COR-L47 (cell line): ENCODE measurements at places on chromosomes 5 and 9.

- no peak for DNase-seq
Observed at GRCh38 chr5:169702693-169703481, 65.8 kb downstream of the DOCK2 start.

DNA sequence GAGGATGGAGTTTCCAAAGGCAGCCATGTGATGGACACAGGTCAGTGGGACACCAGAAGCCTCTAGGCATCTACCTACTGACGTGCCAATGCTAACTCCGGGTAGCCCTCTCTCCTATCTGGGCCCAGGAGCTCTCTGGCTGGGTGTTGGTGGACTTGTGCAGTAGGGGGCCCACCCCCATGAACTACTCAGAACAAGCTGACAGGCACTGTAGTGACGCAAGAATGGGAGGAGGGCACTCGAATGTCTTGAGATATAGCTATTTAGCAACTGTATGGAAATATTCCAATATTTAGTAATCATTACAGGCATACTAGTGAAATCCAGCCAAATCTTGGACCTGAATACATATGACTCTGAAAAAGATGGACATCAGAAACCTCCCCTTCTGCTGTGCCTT lies 5.7 kb upstream of the DOCK2 start:
- DNase-seq = no peak

- DNase-seq = no peak
Observed at GRCh38 chr5:136079195-136079985, 50.6 kb downstream of the TGFBI start.

DNA sequence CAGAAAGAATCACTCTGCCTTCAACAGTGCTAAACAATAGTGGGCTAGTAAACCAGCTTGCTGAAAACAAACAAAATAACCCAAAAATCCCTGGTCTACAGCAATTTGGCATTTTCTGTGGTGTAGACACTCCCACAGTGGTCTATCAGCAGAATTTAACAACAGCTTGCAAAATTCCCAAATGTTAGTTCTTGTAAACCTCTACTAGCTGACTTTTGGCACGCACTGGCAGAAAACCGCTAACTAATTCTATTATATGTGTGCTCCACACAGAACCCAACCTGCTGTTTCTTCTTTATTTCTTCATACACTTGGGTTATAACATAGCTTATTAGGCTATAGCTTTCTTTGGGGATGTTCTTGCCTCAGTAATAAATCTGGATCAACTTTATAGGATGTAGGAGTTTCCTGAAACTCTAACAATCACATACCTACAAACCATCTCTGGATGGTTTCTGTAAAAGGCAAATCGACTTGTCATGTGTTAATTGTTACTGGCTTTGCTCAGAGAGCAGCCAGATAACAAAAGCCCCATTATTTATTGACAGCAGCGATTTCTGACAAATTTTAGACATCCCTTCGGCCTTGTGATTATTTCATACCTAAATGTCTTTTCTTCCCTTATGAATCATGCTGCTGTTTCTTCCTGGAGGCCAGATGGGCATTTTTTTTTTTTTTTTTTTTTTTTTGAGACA lies 82.7 kb upstream of the NAA35 start:
- no peak for DNase-seq

DNA sequence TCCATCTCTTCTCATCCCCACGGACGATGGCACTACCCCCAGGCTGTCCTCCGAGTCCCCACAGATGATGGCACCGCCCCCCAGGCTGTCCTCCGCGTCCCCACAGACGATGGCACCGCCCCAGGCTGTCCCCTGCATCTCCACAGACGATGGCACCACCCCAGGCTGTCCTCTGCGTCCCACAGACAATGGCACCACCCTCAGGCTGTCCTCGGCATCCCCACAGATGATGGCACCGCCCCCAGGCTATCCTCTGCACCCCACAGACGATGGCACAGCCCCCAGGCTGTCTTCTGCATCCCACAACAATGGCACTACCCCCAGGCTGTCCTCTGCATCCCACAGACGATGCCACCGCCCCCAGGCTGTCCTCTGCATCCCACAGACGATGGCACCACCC lies 57.4 kb upstream of the PTCH1 start:
- DNase-seq = peak; percentile 24

DNA sequence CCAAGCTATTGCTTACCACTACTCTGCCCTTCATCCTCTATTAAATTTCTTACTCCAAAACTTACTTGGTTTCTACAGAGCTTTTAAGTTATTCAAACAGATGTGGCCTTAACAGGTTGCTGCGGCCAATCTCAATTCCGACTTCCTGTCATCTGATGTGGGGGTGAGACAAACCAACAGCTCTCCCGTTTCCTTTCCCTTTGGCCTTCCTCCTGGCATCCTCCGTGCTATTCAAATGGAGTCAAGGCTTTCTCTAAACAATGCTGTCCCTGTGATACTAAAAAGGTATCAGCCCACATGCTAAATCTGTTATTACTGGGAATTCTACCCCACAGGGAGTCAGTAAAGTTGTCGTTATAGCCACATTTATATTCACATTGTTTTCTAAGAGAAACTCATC lies 11.8 kb downstream of the RBM18 start:
- DNase-seq = no peak

- DNase-seq = no peak
Observed at GRCh38 chr9:131610231-131610761, 65.0 kb downstream of the PRRT1B start.

DNA sequence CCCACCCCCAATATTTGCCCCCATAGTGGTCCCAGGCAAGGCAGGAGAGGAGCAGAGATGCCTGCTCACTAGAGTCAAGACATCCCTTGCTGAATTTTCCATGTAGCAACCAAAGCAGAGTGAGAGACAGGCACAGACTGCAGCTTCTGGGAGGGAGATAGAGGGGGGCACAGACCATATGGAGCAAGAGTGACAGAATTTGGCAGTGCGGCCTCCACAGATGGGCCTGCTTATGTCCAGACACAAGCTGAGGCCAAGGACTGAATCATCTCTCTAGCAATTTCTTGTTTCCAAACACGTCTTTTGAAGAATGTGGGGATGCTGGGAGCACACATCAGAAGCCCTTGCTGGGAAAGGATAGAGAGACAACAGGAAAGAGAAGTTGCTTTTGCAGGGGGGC lies 53.0 kb upstream of the ALDH1B1 start:
- DNase-seq = no peak
